ENCODE measurements at places on chromosomes 12 and 14.

- DNase-seq: no peak
These were observed 5.6 kb downstream of the KRT76 start for GRCh38 chr12:52771505-52771904.

DNA sequence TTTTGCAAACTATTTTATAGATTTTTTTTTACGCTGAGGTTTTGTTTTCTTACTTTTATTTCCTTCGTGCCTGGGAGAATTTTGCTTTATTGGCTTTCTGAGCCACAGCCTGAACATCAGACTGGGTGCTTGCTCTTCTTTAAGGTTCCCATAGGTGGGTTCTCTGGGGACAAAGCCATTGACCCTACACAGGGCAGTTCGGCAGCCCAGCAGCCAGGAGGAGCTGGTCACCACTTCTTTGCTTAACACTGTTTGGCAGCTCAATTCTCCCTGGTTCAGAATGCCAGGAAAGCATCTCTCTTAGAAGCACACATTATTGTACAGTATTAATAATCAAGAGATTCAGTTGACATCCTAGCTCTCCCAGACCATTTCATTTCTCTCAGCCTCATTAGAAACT is 140.8 kb upstream of the NEDD1 start:
- no peak for DNase-seq

DNA sequence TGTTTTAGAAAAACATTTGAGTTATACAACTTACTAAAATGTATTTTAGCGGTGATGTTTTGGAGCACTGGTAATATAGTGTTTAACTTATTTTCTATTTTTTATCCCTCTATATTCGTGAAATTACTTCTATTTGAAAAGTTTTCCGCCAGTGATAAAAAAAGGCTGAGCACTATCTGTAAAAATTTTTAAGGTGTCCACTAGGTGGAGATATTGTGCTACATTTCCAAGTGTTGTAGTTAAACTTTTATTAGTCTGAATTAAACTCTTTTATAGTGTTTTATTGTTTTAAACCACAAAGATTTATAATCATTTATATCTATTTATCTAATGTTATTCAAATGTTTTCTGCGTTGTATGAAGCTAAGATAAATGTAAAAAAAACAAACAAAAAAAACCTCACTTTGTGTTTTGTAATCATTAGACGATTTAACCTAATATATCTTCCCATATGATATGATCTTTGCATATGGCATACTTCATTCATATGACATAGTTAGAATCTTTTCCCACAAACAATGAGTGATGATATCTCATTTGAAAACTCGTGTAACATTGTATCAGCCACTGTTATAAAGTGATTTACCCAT is 11.8 kb downstream of the ALG10B start:
- DNase-seq: no peak

DNA sequence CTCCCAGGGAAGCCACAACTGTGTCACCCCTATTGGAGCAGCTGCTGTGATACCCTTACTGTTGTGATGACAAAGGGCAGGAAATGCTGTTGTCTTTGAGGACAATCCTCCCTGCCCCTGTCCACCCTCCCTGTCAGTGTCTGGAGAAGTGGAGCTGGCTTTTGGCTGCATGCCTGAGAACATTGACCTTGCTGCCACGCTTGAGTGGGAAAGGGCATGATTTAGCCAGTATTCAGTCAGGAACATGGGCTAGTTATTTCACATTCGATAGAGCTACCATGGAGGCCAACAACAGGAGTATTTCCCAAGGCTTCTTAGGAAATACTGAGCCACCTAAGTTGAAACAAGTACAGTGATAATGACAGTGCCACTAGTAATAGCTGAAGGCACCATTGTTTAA is 59.4 kb downstream of the MYRFL start:
- no peak for DNase-seq

DNA sequence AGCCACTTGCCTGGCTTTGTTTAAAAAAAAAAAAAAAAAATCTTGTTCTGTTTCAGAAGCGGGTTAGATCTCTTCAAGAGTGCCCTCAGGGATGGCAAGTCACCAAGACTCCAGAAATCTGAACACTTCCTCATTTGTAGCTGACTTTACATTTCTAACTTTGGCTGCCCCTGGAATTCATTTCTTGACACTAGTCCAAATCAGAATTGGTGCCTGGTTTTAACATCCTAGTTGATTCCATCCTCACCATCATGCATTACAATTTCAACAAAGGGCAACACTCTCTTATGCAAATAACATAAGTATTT is 295.5 kb downstream of the RMST start:
- DNase-seq: no peak

- DNase-seq: no peak
These were observed 88.0 kb downstream of the OSBPL8 start for GRCh38 chr12:76471579-76471978.

DNA sequence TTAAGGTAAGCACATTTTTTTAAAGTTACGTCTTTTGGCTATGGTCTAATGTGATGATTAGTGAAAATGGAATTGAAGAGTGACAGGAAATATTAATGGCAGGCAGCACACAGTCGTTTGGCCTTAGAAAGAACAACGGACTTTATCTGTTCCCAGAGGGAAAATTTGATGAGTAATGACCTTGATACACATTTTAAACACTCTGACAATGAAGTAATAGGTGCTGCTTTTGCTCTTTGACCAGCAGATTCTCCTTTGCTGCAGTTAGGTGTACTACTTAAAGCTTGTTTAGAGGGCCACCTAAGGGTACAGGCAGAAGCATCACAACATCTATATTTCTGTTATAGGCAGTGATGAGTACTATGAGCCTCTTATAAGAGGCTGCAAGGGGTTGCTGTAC is 27.1 kb upstream of the RNU6-8 start:
- DNase-seq: no peak

DNA sequence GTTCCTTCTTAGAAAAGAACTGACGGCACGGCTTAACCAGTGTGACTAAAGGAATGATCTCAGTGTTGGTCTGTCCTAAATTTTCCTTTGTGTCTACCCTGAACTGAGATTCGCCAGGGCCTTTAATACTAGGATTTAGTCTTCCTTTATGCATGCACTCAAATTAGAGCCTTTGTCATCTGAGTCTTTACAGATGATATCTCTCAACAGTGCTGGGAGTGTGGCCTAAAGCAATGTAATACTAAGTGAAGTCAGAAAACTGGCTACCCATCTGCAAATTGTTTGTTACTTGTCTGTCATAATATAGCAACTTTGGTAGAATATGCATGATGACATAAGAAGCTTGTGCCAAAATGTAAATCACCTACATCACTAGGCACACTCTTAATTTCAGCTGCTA is 95.4 kb downstream of the PTPRO start:
- no peak for DNase-seq

DNA sequence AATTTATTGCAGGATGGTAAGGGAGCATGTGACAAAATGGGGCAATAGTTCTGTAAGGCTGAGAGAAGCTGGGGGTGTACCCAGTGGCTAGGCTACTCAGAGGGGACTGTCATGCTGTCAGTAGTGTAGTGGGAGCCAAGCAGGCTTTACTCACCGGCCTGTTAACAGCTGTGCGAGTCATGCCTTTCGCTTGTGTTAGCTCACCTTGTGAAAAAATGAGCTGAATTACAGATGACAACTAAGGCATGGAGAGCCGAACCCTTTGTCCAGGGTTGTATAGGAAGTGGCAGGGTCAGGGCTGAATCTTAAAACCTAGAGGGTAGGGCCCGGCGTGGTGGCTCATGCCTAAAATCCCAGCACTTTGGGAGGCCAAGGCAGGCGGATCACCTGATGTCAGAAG is 37.9 kb downstream of the SH2B3 start:
- no peak for DNase-seq

- no peak for DNase-seq
These were observed 11.5 kb upstream of the KRT80 start for GRCh38 chr12:52203079-52203921.

DNA sequence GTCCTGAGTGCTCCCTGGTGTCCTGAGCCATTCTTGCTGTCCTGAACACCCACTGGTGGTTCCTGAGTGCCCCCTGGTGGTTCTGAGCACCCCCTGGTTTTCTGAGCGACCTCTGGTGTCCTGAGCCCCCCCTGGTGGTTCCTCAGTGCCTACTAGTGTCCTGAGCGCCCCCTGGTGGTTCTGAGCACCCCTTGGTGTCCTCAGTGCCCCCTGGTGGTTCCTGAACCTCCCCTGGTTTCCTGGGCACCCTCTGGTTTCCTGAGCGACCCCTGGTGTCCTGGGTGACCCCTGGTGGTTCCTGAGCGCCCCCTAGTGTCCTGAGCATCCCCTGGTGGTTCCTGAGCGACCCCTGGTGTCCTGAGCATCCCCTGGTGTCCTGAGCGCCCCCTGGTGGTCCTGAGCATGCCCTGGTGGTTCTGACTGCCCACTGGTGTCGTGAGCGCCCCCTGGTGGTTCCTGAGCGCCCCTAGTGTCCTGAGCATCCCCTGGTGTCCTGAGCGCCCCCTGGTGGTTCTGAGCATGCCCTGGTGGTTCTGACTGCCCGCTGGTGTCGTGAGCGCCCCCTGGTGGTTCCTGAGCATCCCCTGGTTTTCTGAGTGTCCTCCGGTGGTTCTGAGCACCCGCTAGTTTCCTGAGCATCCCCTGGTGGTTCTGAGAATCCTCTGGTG is 473.1 kb downstream of the TMEM121 start:
- DNase-seq: peak; percentile 51

- DNase-seq: no peak
These were observed 32.1 kb downstream of the CRACR2A start for GRCh38 chr12:3720772-3721171.

DNA sequence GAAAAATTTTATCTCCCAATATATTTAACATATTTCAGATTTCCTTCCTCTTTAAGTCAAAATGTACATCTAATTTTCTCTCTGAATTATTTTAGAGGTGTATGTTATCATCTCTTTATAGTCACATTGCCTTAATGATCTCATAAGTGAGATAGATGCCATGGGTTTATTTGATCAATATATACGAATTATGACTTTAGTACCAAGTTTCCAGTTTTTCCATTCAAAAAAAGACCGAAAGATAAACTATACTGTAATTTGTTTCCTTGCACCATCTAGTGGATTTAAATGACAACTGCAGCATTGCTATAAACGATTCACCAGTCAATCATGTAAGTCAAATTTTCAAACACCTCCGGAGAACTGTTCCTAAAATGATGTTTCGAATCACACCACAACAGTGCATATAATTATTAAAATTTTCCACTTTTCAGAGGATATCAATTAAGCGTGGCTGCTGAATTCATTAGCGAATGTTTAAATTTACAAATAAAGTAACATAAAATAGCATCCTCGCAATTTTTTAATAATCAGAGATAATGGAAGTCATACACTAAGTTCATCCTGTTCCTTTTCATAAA is 419 bp upstream of the ATXN7L3B start:
- DNase-seq: no peak

DNA sequence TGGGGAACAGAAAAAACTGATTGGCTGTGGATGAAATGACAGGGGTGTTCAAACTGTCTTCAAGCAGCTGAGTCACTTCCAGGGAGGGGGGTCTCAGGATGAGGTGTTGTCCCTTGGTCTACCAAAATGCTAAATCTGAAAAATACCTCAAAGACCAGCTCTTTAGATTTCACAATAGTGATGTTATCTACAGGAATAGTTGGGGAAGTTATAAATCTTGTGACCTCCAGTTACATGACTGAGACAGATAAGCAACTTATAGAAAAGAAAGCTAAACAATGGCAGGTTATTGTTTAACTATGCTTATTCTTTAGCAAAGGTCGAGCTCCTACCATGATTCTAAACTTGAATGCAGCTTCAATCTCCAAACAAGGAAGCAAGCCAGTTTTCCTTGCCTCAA is 125.4 kb downstream of the SYT10 start:
- DNase-seq: no peak

DNA sequence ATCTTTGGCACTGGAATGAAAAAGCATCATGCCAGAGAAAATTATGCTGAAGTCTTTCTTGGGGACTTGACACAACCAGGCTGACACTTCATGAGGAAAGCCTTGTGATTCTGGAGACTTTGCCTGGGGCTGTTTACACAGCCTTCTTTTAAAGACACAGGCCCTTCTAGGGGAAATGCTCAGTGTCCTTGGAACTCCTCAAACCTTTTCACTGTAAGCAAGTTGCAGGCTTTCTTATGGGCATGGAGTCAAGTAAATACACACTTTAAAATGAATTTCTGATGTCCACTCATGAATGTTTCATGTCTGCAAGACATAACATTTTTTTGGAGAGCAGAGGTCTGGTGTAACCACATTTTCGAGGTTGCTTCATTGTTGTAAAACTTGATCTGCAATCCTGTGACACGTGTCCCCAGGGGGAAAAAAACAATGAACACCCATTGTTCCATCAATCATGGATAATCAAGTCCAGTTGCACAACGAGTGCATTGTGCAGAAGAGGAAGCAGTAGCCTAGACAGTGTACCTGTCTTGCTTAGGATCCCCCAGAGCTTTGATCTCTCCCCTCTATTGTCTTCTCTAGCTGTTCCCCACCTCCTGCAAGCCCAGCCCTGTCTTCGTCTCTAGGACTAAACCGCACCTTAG is 155.1 kb upstream of the PRICKLE1 start:
- no peak for DNase-seq

- DNase-seq: peak; percentile 15
These were observed 759 bp downstream of the NFYB start for GRCh38 chr12:104137001-104137901.

DNA sequence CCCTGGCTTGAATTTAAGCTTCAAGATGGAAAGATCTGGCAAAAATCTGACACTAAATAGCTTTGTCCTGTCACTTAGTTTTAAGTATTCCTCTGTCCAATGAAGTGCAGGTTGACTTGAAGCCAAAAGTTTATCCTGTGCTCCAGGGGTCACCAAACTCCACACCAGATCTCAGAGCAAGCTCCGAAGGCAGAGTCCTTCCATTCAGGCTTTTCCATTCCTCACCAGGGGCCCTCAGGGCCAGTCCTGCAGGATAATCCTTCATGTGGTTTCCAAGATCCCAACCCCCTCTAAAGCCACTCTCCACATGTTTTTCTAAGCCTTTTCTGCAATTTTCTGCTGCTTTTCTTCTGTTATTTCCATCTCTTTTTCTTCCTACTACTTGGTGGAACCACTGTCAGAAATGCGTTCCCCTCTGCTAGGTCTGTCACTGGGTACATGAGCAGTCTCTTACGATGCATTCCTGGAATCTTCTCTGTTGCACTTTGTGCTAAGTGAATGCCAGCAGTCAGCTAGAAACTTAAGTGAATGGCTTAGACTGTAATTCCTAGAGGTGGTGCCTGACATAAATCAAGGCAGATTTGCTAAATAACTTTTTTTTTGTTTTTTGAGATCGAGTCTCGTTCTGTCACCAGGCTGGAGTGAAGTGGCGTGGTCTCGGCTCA is 251.4 kb downstream of the MSRB3 start:
- DNase-seq: no peak

- DNase-seq: peak; percentile 16
These were observed at the start of gene ALDH2 for GRCh38 chr12:111766608-111767361. TSS of gene ALDH2 (plus strand) at chr12:111766933. CDS start at chr12:111766983, 50 bp downstream.

GRCh38 chr14:32252030-32252670 is 49.1 kb upstream of the RNU6-8 start:
- DNase-seq: no peak

- DNase-seq: no peak
These were observed 15.0 kb downstream of the POMT2 start for GRCh38 chr14:77305696-77306095.

GRCh38 chr14:106790189-106791036 is 1264.0 kb downstream of the TMEM121 start:
- DNase-seq: peak; percentile 63

- no peak for DNase-seq
These were observed 40.6 kb upstream of the MED13L start for GRCh38 chr12:116317986-116318575.

All from stimulated activated CD4-positive, alpha-beta T cell treated with anti-CD3 and anti-CD28 coated beads, Interleukin-15, amount 100 ng/mL, for 1 hour (primary cell).